Stimulated activated CD4-positive, alpha-beta T cell treated with anti-CD3 and anti-CD28 coated beads, Interleukin-12 subunit alpha, Interleukin-12 subunit beta, amount 100 ng/mL, for 4 hours (primary cell): ENCODE measurements at places on chromosomes 6 and 20.

DNA sequence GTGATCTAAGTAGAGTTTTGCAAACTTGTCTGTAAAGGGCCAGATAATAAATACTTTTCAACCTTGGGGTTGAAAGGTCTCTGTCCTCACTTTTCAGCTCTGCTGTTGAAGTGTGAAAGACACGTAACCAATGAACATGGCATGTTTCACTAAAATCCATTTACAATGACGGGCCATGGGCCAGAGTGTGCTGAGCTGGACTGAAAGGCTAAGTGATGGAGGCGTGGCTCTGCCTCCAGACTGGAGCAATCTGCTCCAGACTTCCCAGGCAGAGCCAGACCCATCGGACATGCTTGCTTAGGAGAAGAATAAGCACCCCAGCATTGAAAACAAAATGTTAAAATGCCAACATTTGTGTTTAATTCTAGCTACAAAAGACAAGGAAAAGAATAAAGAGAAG, 41.4 kb downstream of the SCAND1 start:
- no peak for DNase-seq

- DNase-seq = no peak
These were observed 23.3 kb upstream of the UST start for GRCh38 chr6:148723484-148723883.

DNA sequence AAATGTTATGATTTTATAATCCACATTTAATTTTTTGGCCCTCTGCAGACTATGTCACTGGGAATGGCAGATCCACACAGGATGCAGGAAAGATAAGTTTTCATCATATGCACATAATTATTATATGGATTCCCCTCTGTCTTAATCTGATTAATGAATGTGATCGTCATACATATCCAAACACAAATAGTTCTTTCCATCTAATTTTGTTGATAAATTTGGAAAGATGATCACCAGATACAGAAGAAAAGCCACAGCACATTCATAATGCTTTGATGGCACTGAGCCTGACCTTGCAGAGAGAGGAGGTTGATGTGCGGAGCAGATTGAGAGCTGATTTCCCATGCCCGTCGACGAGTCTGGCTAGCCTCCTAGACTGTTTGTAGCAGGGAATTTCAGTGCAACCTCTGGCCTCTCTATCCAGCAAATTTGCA, 471.5 kb downstream of the EPM2A start:
- no peak for DNase-seq

- no peak for DNase-seq
These were observed 233.1 kb upstream of the SUPT3H start for GRCh38 chr6:45610832-45611231.

DNA sequence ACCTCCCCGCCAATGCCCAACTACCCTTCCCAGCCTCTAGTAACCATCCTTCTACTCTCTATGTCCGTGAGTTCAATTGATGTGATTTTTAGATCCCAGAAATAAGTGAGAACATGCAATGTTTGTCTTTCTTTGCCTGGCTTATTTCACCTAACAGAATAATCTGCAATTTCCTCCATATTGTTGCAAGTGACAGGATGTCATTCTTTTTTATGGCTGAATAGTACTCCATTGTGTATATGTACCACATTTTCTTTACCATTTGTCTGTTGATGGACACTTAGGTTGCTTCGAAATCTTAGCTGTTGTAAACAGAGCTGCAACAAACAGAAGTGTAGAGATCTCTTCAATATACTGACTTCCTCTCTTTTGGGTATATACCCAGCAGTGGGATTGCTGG, 65.0 kb downstream of the RNF217 start:
- no peak for DNase-seq

GRCh38 chr20:50547964-50548363, 37.8 kb downstream of the PTPN1 start:
- no peak for DNase-seq

- DNase-seq = no peak
These were observed 976.9 kb downstream of the KIF16B start for GRCh38 chr20:15596220-15596890.

DNA sequence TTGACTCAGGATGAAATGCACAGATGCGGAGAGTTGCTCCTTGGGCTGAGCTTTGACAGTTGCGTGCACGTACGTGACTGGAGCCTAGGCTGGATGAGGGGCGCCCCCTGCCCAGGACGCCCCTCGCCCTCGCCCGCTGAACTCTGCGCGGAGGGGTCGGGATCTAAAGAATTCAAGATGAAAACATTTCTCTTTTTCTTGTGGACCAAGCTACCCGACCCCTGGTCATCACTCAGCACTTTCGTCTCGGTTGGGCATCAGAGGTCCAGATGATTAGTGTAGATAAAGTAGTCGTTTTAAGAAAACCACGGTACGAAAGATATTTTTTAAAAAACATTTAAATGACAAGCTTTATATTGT, 700 bp downstream of the DTD1 start:
- DNase-seq = no peak

- no peak for DNase-seq
These were observed 315.4 kb upstream of the JARID2 start for GRCh38 chr6:14930366-14930989.

- DNase-seq = no peak
These were observed 9.2 kb upstream of the ZBTB9 start for GRCh38 chr6:33445119-33445603.

DNA sequence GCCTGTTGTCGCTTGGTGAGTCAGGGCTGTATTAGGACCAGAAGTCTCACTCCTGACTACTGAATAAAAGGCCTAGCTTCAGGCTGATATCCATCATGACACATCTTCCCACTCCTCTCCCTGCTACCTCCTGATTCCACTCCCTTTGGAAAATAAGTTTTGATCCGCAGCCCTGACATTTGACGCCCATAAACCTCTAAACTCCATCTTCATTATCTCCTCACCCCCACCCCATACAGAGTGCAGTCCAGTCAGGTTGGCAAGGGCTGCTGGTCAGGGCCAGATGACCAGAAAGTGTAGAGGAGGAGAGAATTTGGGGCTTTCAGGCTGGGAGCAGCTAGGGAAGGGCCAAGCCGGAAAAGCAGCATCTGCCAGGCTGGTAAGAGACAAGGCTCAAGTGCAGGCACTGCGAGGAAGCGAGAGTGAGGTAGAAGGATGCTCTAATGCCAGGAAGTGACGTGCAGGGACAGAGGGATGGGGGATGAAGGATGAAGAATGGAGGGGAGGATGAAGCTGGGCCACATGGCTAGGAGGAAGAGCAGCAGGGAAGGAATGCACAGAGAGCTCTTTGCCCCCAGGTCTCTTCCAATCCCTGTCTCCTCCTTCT, 1.2 kb downstream of the GGT7 start:
- no peak for DNase-seq

GRCh38 chr20:41717483-41717882, 99.3 kb upstream of the CHD6 start:
- DNase-seq = no peak

- no peak for DNase-seq
These were observed 9.2 kb upstream of the CPNE1 start for GRCh38 chr20:35673884-35674283.

GRCh38 chr20:38083338-38084048, 49.9 kb downstream of the RPRD1B start:
- DNase-seq = no peak
